Right ventricle myocardium superior (tissue), 1 donor: ENCODE measurements at places on chromosomes 7 and 10. TPM values are rescaled to one million over a fixed set of nuclear protein-coding genes. Genes with fewer than 3 reads are reported as not detected.

ARL5B gene
- total RNA-seq, result 5.4 TPM

GRCh38 chr10:44385026-44385695, at the start of gene CXCL12:
TSS of gene CXCL12 (minus strand) at chr10:44385097. CDS start at chr10:44385005, 92 bp downstream.
- peak; percentile 76 for DNase-seq

GRCh38 chr7:151231080-151231479, 1.2 kb upstream of the CHPF2 start:
- DNase-seq, result no peak

INA gene
- total RNA-seq, result not detected

SCART1 gene
- 0.51 TPM for total RNA-seq

DNA sequence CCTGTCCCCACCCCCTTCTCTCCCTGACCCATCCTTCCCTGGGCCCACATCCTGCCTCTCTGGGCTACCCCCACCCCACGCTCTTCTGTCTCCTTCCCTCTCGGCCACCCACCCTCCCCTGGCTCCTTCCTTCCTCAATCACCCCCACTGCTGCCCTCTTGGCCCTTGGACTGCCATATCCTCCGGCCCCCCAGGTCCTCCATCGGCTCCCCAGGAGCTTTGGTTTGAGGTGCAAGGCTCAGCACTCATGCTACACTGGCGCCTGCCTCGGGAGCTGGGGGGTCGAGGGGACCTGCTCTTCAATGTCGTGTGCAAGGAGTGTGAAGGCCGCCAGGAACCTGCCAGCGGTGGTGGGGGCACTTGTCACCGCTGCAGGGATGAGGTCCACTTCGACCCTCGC, 10.9 kb downstream of the EPHB6 start:
- no peak for DNase-seq

GRCh38 chr10:127243490-127244272, 47.3 kb upstream of the INSYN2A start:
- DNase-seq, result no peak

ACTL6B gene
- total RNA-seq, result not detected

- DNase-seq, result no peak
These were observed 90.8 kb downstream of the DNAJB9 start for GRCh38 chr7:108660465-108660864.

ERVW-1 gene
- total RNA-seq, result not detected

GRCh38 chr10:33652870-33653269, 318.4 kb upstream of the NRP1 start:
- DNase-seq, result no peak

ITPRID1 gene
- not detected for total RNA-seq
